NCI-H460 (cell line): ENCODE measurements at places on chromosomes 16 and 17.
A peak's percentile ranks its signal among the peaks of the same experiment; 100 is the strongest.

GRCh38 chr16:48201515-48202201, 42.4 kb upstream of the LONP2 start:
- DNase-seq = no peak

GRCh38 chr16:72284042-72284789, 112.3 kb upstream of the PMFBP1 start:
- no peak for DNase-seq

GRCh38 chr17:42819939-42820535, 4.0 kb downstream of the BECN1 start:
- peak; percentile 71 for DNase-seq

DNA sequence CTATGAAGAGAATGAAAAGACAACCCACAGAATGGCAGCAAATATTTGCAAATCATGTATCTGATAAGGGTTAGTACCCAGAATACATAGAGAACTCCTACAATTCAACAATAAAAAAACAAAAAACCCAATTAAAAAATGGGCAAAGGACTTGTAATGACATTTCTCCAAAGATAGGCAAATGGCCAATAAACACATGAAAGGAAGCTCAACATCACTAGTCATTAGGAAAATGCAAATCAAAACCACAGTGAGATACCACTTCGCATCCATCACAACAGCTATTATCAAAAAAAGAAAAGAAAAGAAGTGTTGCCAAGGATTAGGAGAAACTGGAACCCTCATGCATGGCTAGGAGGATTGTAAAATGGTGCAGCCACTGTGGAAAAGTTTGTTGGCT, 45.1 kb upstream of the ARL6IP1 start:
- no peak for DNase-seq

- no peak for DNase-seq
Observed at GRCh38 chr17:61335105-61335844, 64.4 kb upstream of the TBX2 start.

DNA sequence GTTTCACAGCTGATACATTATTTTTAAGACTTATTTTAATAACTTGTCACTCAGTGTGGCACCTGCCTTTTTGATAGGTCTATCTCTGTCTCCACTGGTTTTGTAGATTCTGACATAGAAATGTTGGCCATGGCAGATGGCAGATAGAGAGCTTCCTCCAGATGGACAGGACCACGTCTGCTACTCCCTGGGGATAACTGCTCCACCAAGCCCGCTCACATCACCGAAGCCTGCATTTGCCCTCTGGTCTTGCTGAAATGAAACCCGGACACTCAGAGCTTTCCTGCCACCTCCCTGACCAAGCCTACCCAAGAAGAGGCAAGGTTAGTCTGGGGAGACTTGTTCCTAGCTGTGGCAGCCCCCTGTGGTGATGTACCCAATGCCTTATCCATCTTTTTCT, 16.4 kb upstream of the HAP1 start:
- no peak for DNase-seq

GRCh38 chr16:58094791-58095574, 34.2 kb downstream of the CFAP20 start:
- no peak for DNase-seq

DNA sequence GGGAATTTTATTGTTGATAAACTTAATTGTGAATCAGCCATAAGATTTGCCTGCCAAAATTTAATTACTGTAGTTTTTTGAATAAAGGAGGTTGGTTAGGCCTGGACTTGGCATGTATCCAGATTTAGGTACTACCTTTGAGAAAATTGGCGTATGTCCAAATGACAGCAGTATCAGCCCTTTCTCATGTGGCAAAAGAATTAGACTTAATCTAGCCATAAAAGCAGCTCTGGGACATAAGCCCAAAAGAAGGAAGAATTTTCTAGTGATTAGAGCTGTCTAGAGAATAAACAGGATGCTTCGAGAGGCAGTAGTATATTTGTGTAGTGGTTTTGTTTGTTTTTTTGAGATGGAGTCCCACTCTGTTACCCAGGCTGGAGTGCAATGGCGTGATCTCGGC, 27.7 kb downstream of the PPM1E start:
- no peak for DNase-seq

GRCh38 chr17:83064732-83065659, 14.4 kb upstream of the METRNL start:
- no peak for DNase-seq

- DNase-seq = no peak
Observed at GRCh38 chr16:13402601-13403000, 501.2 kb downstream of the SHISA9 start.

DNA sequence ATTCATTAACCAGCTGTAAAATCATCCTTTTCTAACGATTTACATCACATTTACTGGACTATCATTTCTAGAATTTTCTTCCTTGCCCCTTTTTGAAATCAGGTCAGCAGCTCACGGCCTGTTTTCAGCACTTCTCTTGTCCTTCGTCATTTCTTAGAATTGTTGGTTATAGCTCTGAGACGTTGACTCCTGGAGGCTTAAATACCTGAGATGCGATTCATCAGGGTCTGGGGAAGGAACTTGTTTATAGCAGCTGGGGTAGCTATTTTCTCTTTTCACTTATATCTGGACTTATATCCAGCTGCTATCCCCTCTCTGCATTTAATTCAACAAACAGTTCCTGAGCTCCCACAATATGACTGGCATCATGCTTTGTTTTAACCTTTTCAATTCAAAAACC, 338.7 kb upstream of the TNRC6C start:
- no peak for DNase-seq

GRCh38 chr16:50275428-50276325, 9.3 kb downstream of the ADCY7 start:
- DNase-seq = no peak

DNA sequence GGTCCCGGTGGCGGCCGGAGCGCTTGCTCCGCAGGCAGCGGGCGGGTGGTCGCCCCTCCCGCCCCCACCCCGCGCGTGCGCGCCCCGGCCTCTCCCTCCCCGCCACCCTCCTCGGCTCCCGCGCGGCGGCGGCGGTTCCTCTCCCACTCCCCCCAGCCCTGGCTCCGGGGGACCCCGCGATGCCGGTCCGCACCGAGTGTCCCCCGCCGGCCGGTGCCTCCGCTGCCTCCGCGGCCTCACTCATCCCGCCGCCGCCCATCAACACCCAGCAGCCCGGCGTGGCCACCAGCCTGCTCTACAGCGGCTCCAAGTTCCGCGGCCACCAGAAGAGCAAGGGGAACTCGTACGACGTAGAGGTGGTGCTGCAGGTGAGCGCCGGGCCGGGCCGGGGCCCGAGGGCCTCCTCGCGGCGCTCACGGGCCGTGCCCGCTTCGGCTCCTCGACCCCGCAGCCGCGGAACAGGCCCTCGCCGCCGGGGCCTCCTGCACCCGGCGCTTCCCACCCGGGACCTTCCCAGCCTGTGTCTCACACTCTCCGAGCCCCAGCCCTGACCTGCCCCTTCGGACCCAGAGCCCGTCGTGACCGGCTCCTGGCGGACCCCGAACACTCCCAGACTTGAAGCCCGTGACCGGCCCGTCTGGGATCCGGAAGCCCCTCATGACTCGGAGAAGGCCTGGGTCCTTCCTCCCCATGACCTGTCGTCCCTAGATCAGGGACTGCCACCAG, 490 bp downstream of the GID4 start:
- no peak for DNase-seq

DNA sequence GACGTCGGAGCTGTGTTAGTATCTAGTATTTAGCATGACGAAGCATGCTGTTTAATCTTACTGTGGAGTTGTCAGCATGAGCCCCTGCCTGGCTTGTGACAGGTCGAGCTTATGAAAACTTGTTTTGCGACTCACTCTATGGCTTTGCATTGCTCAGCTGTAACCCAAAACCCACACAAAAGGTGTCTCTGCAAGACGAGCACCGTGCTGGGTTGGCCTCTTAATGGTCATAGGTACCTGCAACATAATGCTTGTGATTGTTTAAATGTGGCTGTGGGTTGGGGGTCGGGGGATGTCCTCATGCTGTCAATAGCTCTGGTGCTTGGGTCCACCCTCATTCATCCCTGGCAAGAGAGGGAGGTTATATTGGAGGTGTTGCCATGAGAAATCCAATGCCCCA, 5.4 kb downstream of the NTN1 start:
- no peak for DNase-seq

- peak; percentile 40 for DNase-seq
Observed at GRCh38 chr17:55348749-55349354, 72.8 kb downstream of the MMD start.

- DNase-seq = no peak
Observed at GRCh38 chr16:50879873-50880695, 138.2 kb downstream of the CYLD start.

- DNase-seq = peak; percentile 86
Observed at GRCh38 chr17:42980274-42980765, at the start of gene RUNDC1. Gene RUNDC1 (plus strand): TSS chr17:42980565. CDS start chr17:42980577, 12 bp downstream.

- no peak for DNase-seq
Observed at GRCh38 chr17:3845291-3845620, 790 bp downstream of the NCBP3 start.

- no peak for DNase-seq
Observed at GRCh38 chr16:31488468-31489297, 5.8 kb downstream of the SLC5A2 start.

- peak; percentile 56 for DNase-seq
Observed at GRCh38 chr17:82267575-82268379, 5.7 kb downstream of the CSNK1D start.

- DNase-seq = peak; percentile 34
Observed at GRCh38 chr17:57121308-57122042, 36.4 kb downstream of the AKAP1 start.

DNA sequence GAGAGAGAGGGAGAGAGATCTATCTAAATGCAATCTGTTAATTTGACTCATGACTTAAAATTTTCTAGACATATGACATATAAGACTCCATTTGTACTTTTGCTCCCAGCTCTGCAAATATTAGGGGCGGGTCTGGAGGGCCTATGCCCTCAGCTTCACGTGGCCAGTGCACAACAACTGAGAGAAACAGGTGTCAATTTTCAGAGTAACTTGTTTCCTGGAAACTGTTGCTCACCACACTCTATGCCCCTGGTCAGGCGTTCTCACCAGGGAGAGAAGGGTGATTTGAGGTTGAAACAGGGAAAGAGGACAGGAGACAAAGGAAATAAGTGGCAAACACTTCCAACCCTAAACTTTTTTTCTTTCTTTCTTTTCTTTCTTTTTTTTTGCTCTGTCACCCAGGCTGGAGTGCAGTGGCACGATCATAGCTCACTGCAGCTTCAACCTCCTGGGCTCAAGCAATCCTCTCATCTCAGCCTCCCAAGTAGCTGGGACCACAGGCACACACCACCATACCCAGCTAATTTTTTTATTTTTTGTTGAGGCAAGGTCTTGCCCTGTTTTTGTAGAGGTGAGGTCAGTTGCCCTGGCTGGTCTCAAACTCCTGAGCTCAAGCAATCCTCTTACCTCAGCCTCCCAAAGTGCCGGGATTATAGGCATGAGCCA, 270.0 kb downstream of the SLC39A11 start:
- DNase-seq = no peak

DNA sequence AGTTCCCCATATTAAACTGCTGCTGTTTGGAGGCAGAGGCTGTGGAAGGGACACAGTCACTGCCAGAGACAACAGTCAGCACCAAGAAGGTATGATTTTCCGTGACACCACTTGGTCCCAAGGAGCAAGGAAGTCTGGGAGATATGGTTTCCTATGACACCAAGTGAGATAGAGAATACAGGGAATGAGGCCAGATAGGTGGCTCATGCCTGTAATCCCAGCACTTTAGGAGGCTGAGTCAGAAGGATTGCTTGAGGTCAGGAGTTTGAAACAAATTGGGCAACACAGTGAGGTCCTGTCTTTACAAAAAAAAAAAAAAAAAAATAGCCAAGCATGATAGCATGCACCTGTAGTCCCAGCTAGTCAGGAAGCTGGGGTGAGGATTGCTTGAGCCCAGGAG, 90.8 kb downstream of the ABCC12 start:
- no peak for DNase-seq

DNA sequence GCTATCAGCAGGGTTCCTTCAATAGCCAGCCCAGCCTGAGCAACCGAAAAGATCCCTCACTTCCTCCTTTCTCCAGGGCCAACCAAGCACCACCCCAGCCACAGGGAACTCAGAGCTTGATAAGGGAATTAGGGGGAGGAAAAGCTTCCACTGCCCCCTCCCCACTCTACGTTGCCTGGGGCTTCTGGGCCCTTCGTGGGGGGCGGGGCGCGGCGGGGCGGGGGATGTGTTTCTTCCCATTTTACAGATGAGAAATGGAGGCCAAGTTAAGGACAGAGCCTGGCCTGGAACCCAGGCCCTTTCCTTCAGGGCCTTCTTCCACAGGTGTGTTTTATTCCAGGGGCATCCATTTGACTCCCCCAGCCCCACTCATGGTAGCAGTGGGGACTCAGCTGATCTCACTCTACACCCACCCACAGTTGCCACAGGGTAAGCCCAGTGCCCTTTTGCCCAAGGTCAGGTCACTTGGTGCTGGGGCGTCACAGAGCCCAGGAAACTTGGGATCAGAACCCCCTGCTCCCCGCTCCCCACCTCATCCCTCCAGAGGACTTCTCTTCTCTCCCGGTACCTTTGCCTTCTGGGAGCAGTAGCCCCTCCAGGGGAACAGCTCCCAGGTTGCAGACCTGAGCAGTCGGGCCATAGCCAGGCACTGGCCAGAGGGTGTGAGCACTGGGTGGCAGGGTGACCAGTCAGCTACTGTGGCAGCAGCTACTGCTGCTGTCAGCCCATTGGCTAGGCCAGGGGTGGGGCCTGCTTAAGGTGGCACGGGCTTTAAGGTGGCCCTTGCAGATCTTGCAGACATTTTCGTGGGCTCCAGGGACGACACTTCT, at the start of gene LDHD:
LDHD (minus strand) TSS at position 700 of the 830 bp plus-strand sequence; CDS start at position 640, 60 bp downstream.
- DNase-seq = peak; percentile 78

DNA sequence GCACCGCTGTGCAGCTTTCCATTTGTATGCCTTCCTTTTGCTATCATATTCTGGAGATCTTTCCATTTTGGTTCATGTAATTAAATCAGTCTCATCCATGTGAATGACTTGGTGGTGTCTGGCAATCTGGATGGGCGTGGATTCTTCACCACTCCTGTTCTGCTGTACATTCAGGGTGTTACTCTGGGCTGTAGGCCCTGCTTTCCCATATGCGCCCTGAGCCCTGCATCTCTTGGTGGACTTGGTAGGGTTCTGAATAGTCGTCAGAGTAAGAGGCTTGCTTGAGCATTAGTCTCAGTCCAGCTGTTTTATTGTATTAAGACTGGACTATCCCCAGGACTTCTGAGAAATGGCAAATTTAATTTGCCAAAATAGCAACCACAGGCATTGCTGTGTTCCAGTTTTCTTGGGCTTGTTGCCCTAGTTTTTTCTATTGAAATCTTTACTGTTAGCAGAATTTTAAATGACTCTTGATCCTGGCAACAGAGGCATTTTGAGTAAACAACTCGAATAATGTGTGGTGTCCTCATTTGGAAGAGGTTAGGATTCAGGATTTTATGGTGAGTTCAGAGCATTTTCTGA, 14.9 kb downstream of the BANP start:
- DNase-seq = no peak
